Adrenal gland (tissue), 19 donors: ENCODE measurements at places on chromosomes 16 and 17. TPM values are rescaled to one million over a fixed set of nuclear protein-coding genes. Genes with fewer than 3 reads are reported as not detected.
A peak's percentile ranks its signal among the peaks of the same experiment; 100 is the strongest.

TNRC6C gene
- total RNA-seq, result 16.2 TPM

CSH1 gene
- not detected for total RNA-seq

KRTAP1-1 gene
- total RNA-seq, result not detected

CLUH gene
- total RNA-seq, result 116 TPM

ERAL1 gene
- total RNA-seq, result 45.0 TPM

- no peak overlapping the region for H3K4me3 ChIP-seq
Measured at GRCh38 chr17:40209404-40210093, 9.6 kb upstream of the WIPF2 start.

GRCh38 chr16:27778926-27779570 lies 229.1 kb downstream of the KATNIP start:
- no peak for DNase-seq
- H3K27me3 ChIP-seq, result no peaks in the 10 kb centered on the region
- H3K36me3 ChIP-seq, result no peaks in the 10 kb centered on the region
- H3K4me1 ChIP-seq, result no peaks in the 10 kb centered on the region
- no peak overlapping the region for H3K4me3 ChIP-seq

DNA sequence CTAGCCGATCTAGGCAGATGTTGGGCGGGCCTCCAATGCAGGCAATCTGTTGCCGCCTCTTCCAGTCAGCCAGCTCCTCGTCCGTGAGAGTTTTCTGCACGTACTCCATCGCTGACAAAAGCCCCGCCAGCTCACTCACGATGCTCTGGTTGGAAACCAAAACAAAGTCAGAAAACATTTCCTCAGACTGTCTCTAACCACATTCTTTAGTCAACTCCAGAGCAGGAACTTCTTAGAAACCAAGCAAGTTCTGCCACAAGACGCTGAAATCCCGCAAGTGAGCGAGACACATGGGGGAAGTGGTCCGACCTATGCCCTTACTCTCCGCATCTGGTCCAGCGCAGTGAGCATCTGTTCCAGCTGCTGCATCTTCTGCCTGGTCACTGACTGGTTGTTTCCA lies 49.1 kb downstream of the STAT5A start:
- H3K27ac ChIP-seq, result no peak overlapping the region
- H3K36me3 ChIP-seq, result no peaks in the 10 kb centered on the region
- no peaks in the 10 kb centered on the region for H3K4me1 ChIP-seq
- H3K27me3 ChIP-seq, result no peaks in the 10 kb centered on the region
- no peak for DNase-seq

DNA sequence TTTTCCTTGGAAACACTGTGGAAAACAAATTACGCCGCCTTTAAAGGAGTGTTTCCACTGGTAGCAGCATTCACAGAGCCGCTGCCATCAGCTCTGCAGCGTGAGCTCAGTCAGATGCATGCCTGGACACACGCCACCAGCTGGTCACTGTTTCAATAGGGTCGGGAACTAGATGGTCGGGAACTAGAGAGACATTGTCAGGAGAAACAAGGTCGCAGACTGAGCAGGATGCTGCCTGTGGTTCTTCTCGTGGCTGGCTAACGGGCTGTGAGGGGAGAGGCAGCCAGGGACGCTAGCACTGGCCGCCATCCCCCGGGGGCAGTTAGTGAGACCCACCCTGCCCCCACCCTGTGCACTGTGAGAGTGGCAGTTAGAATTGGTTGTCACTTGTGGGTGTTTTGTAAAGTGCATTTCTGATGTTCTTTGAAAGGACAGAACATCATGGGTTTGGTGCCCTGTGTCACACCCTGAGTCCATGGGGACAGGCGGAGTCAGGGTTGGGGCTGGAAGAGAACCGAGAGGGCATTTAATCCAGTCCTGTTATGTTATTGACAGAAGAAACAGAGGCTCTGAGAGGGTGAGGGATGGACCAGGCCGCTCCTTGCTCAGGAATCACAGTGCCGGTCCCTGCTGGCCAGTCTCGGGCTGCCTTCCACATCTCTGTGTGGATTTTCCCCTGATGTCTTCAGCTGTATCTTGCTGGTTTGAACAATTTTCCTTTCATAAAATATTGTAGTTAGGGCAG lies 86.3 kb downstream of the SPECC1 start:
- peaks cover 10% of the 10 kb centered on the region for H3K4me1 ChIP-seq
- H3K27me3 ChIP-seq, result no peaks in the 10 kb centered on the region
- H3K27ac ChIP-seq, result peak overlapping the region; percentile 53
- no peaks in the 10 kb centered on the region for H3K36me3 ChIP-seq
- H3K4me3 ChIP-seq, result no peak overlapping the region

- no peaks in the 10 kb centered on the region for H3K27me3 ChIP-seq
- no peak for DNase-seq
- no peaks in the 10 kb centered on the region for H3K4me1 ChIP-seq
- no peaks in the 10 kb centered on the region for H3K36me3 ChIP-seq
Measured at GRCh38 chr17:56142781-56143180, 10.5 kb upstream of the ANKFN1 start.

GRCh38 chr17:21167303-21167702 lies 40.5 kb downstream of the DHRS7B start:
- no peaks in the 10 kb centered on the region for H3K27me3 ChIP-seq
- peaks cover 37% of the 10 kb centered on the region for H3K4me1 ChIP-seq
- H3K4me3 ChIP-seq, result no peak overlapping the region
- no peaks in the 10 kb centered on the region for H3K36me3 ChIP-seq
- H3K27ac ChIP-seq, result peak overlapping the region; percentile 73
- peak; percentile 33 for DNase-seq

DNA sequence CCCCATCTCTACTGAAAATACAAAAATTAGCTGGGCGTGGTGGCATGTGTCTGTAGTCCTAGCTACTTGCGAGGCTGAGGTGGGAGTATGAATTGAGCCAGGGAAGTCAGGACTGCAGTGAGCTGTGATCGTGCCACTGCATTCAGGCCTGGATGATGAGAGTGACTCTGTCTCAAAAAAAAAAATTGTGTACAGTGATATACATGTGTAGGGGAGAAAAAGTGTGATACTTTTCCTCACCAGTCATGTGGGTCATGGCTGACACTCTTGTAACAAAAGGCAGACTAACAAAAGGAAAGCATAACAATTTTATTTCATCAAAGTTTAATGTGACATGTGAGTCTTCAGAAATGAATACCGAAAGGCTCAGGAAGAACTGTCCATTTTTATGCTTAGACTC lies 2.0 kb upstream of the ABCC12 start:
- no peak for DNase-seq
- H3K36me3 ChIP-seq, result no peaks in the 10 kb centered on the region
- no peak overlapping the region for H3K4me3 ChIP-seq
- H3K4me1 ChIP-seq, result no peaks in the 10 kb centered on the region
- no peak overlapping the region for H3K27ac ChIP-seq

DNA sequence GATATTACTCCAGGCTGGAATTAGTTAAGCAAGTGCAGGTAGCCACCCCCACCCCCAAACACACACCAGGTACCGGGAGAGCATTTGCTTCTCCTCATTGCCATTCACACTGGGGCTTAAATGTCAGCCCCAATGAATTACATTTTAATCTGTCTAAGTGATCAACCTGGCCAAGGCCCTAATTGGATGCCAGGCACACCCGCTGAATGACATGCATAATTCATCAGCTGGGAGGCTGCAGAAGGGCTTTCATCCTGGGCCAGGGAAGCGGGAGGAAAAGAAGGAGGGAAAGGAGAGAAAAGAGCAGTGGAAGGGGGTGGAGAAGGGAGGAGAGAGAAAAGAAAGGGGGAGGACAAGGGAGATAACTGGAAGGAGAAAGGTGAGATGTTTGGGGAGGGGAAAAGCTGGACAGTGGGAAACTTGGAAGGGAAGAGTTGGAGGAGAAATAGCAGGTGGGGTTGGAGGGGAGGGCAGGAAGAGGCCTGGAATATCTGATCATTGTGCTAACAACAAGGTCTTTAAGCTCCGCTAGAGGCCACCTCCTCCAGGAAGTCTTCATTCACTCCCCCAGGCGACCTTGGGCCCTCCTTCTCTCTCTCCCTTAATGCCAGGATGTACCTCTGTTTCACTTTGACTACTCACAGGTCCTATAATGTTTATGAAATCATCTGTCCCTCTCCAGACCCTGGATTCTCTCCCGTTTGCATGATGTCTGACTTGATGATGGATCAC lies 40.1 kb upstream of the CES5A start:
- H3K4me3 ChIP-seq, result no peak overlapping the region
- DNase-seq, result no peak
- no peaks in the 10 kb centered on the region for H3K36me3 ChIP-seq
- H3K27ac ChIP-seq, result no peak overlapping the region

DNA sequence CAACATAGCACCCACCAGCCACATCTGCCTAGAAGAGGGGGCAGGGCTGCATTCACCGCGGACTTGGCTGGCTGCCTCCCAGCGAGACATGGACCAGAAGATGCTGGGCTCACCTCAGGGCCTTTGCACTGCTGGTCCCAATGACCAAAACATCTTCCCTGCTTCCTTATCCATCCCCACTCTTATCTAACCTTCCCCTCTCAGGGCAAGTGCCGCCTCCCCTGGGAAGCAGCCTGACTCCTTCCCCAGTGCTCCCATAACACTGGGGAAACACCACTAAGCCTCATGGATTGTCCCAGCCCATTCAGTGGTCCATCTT lies 5.7 kb downstream of the TMC6 start:
- H3K4me3 ChIP-seq, result no peak overlapping the region
- H3K36me3 ChIP-seq, result no peaks in the 10 kb centered on the region
- no peak for DNase-seq
- peaks cover 21% of the 10 kb centered on the region for H3K4me1 ChIP-seq
- no peaks in the 10 kb centered on the region for H3K27me3 ChIP-seq

- no peaks in the 10 kb centered on the region for H3K27me3 ChIP-seq
Measured at GRCh38 chr16:29139261-29139802, 154.5 kb downstream of the LAT start.

DNA sequence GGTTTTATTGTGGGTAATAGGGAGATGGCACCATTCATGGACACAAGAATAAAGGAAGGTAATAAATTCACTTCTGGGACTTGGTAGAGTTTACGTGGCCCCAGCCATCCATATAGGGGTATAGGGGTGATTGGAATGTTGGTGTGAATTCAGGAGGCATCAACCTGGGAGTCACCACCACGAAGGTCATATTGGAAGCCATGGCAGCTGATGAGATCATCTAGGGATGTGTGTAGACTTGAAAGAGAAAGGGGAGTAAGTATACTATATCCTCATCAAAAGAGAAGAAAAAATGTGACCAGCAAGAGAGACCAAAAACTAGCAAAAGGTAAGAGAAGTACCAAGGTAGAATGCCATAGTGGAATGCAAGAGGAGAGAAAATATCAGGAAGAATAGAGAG lies 26.6 kb upstream of the GINS3 start:
- no peaks in the 10 kb centered on the region for H3K36me3 ChIP-seq
- no peak overlapping the region for H3K27ac ChIP-seq
- H3K27me3 ChIP-seq, result no peaks in the 10 kb centered on the region
- no peak for DNase-seq
- H3K4me1 ChIP-seq, result no peaks in the 10 kb centered on the region

DNA sequence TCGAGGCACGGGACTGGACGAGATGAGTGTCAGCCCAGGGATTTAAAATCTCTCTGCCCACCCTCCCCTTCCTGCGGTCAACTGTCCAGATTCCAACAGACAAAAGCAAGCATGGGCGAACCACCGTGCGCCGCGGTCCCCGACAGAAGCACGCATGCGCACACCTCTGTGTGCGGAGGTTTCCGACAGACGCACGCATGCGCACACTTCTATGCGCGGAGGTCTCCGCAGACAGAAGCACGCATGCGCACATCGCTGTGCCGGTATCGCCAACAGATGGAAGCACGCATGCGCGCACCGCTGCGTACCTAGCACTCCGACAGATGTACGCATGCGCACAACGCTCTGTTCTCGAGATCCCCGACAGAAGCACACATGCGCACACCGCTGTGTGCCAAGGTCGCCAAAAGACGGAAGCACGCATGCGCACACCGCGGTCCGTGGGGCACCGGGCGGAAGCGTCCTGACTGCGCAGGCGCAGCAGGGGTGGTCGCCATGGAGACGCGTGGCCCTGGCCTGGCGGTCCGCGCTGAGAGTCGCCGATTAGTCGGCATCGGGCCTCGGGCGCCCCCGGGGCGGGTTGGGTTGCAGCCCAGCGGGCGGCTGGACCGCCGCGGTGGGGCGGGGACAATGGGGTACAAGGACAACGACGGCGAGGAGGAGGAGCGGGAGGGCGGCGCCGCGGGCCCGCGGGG lies 57.4 kb upstream of the RPH3AL start:
- H3K27ac ChIP-seq, result peak overlapping the region; percentile 79
- H3K4me1 ChIP-seq, result peaks cover 26% of the 10 kb centered on the region
- no peaks in the 10 kb centered on the region for H3K27me3 ChIP-seq

DNA sequence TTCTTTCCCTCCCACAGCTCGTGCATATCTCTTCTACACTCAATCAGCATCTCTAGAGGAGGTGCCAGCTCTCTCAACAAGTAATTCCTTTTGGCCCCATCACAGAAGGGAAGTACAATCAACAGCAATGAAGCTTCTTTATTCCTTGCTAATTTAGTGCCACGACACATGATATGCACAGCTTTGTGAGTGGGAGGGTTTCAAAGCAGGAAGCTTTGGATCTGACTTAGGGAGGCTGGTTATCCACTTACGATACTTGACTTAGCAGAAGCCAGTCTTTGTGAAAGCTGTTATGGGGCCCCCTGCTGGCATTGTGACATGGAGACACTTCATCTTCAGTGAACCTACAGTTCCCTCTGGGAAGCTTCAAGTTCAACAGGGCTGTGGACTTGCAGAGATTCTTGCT lies 81.0 kb downstream of the TMEM100 start:
- no peaks in the 10 kb centered on the region for H3K4me1 ChIP-seq
- no peaks in the 10 kb centered on the region for H3K27me3 ChIP-seq
- no peak overlapping the region for H3K4me3 ChIP-seq
- DNase-seq, result peak; percentile 81

- H3K27ac ChIP-seq, result no peak overlapping the region
- H3K36me3 ChIP-seq, result no peaks in the 10 kb centered on the region
Measured at GRCh38 chr17:80441598-80442322, 26.8 kb downstream of the ENDOV start.

- no peak overlapping the region for H3K4me3 ChIP-seq
- no peak for DNase-seq
- H3K4me1 ChIP-seq, result no peaks in the 10 kb centered on the region
- no peaks in the 10 kb centered on the region for H3K27me3 ChIP-seq
- no peaks in the 10 kb centered on the region for H3K36me3 ChIP-seq
Measured at GRCh38 chr16:55754056-55754455, 78.8 kb downstream of the CES1 start.

GRCh38 chr17:37711113-37711512 lies 33.7 kb downstream of the HNF1B start:
- H3K4me3 ChIP-seq, result no peak overlapping the region
- DNase-seq, result no peak
- H3K36me3 ChIP-seq, result no peaks in the 10 kb centered on the region
- no peak overlapping the region for H3K27ac ChIP-seq
- H3K27me3 ChIP-seq, result peaks cover 15% of the 10 kb centered on the region

DNA sequence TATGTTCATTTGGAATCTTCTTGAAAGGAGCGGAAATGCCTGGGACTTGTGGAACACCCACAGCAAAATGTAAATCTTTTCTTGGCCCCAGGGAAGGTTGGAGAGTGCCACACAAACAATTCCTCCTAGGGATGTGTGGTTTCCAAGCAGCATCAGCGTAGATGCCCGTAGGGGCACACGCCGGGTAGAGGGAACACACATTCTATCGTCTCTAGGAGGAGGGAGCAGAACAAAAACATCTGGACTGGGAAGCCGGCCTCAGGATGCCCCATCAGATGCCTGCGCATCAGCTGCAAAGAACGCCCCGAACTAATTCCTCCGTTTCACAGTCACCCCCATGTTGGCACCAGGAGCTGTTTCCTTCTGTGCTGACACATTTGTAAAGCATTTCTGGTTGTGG lies 357.9 kb upstream of the ZFHX3 start:
- H3K27me3 ChIP-seq, result no peaks in the 10 kb centered on the region
- no peaks in the 10 kb centered on the region for H3K4me1 ChIP-seq
- DNase-seq, result no peak
